ENCODE measurements at places on chromosomes 4 and X.

GRCh38 chr4:38223306-38223705 is 263.1 kb downstream of the PTTG2 start:
- DNase-seq: peak; percentile 20

- peak; percentile 22 for DNase-seq
These were observed 114.8 kb upstream of the MAP9 start for GRCh38 chr4:155491336-155492120.

GRCh38 chr4:2138846-2139500 is 79.8 kb downstream of the NAT8L start:
- DNase-seq: no peak

DNA sequence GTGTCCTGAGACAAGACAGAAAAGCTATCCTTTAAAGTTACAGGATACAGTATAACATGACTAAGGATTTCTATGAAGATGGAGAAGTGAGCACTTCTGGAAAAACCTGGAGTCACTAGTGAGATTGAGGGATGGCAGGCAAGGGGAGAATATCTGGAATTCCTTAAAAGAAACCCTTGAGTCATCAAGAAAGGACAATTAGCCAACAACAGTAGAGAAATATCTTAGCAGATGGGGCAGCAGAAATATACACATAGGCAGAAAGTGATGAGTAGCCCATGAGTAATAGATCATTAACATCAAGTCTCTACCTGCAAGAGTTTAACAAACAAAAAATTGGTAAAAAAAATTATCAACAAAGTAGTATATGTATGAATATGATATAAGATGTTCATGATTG is 858.8 kb upstream of the FRG1 start:
- DNase-seq: no peak

GRCh38 chr4:139873111-139873860 is 207.7 kb downstream of the MGST2 start:
- peak; percentile 25 for DNase-seq

GRCh38 chrX:41761702-41762101 is 37.7 kb downstream of the GPR82 start:
- no peak for DNase-seq

DNA sequence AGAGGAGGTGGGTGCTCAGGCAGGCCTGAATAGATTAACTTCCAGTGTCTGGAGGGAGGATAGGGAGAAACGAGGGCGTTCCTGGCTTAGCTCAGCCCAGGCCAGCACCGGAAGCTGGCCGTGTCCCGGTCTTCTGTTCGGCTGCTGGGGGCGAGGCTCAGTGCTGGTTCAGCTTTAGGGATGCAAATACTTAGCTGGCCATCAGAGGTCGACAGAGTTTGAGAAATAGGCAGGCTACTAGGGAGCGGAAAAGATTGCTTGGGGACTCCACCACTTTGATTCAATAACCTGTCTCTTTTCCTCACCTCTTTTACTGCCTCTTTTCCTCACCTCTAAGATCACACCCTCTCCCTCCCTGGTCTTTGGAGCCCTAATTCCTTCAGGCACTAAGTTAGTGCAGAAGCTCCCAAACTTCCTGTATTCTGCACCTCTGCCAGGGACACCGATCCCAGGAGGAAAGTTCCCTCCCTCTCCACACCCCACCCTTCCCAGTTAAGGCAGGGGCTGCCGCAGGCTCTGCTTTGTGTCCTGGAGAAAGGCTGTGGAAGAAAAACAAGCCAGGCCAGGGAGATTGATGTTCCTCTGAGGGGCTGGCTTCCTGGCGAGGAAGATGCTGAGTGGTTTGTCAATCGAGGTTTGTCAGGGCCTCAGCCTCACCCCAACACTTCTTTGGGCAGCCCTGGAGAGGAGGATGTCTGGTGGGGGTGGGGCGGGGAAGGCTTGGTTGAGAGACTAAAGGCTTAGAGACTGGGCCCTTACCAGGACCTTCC is 6.0 kb upstream of the EFNB1 start:
- DNase-seq: peak; percentile 67

DNA sequence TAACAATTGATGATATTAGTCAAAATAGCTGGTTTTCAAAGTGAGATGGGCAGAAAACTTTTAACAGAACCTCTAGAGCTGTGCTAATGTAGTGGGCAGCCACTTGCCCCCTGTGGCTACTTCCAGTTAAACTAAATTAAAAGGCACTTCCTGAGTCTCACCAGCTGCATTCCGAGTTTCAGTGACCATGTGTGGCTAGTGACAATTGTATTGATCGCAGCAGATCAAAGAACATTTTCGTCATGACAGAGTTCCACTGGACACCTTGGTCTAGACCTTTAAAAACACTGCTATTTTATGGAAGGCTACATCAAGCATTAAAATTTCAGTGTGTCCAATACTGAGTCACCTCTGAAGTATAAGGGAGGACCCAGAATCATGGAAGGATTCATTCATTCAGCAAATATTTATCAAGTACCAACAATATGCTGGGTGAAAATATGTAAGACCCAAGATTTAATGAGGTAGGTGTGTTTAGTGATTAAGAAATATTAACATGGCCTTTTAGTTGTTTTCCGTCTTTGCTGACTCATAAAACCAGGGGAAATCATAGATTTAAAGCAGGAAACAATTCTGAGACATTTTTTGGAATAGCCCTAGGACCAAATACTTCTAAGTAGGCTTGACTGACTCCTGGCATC is 5.1 kb upstream of the FAT1 start:
- peak; percentile 29 for DNase-seq

DNA sequence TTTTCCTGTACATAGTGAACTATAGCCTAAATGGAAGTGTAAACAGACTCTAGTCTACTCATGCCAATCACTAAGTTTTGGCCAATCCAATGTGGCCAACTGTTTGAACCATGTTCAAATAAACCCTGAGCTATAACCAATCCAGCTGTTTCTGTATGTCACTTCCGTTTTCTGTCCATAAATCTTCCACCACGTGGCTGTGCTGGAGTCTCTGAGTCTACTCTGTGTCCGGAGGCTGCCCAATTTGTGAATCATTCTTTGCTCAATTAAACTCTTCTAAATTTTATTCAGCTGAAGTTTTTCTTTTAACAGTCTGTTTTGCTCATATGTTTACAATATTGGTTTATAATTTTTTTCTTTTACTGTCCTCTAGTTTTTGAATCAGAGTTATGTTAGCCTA is 112.3 kb upstream of the BANK1 start:
- peak; percentile 27 for DNase-seq

GRCh38 chr4:153750197-153750817 is 9.5 kb downstream of the RNF175 start:
- peak; percentile 95 for DNase-seq

GRCh38 chr4:2078584-2078983 is 19.5 kb downstream of the NAT8L start:
- DNase-seq: no peak

- no peak for DNase-seq
These were observed 46.5 kb upstream of the RELL1 start for GRCh38 chr4:37732526-37733186.

- peak; percentile 85 for DNase-seq
These were observed 7.4 kb downstream of the HNRNPH2 start for GRCh38 chrX:101415180-101416145.

- no peak for DNase-seq
These were observed 76.9 kb upstream of the EXOC1L start for GRCh38 chr4:55742655-55743202.

DNA sequence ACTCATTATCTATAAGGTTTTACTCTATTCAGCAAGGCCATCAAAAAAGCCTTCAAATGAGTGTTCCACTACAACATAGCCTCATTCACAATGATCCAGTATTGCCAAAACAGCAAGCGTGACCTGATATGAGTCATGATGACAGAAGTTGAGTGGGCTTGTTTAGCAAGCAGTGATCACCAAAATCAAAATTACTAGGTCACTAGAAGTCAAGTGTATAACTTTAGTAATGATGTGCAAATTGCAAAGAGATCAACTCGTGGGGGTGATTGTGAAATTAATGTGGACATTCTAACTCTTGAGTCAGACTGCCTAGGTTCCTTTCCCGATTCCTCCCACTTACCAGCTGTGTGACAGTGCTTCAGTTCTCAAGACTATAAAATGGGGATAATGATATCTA is 124.5 kb downstream of the CHM start:
- DNase-seq: peak; percentile 32

DNA sequence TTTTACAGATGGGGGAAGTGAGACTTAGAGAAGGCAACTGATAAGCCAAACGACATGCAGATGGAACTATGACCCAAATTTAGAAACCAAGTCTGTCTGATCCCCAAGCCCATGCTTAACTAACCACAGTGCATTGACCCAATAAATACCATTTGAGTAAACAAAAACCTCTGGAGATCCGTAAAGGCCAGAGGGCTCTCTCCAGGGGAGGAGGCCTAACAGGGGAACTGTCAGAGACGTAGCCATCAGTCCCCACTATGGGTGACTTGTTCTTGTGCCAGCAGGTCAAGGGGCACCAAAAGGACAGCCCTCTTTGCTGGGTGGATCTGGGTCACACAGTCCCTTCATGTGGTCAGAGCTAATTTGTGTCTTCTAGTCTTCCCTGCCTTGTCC is 420.2 kb downstream of the BCOR start:
- no peak for DNase-seq

- DNase-seq: no peak
These were observed 5.7 kb downstream of the ELK1 start for GRCh38 chrX:47644557-47645091.

- DNase-seq: no peak
These were observed 225.8 kb upstream of the SPRY1 start for GRCh38 chr4:123170843-123171242.

Data from adipocyte (in vitro differentiated cells).